ENCODE measurements at places on chromosomes 2 and 18.

DNA sequence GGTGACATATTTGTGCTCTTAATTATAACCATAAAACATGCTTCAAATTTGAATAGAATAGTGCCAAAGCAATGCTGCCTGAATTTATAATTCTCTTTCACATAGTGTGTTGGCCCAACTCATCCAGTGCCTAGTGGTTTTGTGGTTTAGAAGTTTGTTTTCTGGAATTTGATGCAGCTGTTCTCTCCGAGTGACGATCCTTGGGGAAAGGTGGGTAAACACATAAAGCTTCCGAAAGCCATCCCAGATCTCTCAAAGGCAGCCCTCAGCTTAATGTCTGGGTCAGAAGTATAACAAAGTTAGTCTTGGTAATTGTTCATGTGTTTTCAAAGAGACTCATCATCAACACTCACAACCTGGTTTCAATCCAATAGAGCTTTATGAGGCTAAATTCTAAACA, 235.6 kb upstream of the CDH2 start:
- DNase-seq = no peak

GRCh38 chr2:18265614-18266586, 294.6 kb downstream of the RDH14 start:
- no peak for DNase-seq

DNA sequence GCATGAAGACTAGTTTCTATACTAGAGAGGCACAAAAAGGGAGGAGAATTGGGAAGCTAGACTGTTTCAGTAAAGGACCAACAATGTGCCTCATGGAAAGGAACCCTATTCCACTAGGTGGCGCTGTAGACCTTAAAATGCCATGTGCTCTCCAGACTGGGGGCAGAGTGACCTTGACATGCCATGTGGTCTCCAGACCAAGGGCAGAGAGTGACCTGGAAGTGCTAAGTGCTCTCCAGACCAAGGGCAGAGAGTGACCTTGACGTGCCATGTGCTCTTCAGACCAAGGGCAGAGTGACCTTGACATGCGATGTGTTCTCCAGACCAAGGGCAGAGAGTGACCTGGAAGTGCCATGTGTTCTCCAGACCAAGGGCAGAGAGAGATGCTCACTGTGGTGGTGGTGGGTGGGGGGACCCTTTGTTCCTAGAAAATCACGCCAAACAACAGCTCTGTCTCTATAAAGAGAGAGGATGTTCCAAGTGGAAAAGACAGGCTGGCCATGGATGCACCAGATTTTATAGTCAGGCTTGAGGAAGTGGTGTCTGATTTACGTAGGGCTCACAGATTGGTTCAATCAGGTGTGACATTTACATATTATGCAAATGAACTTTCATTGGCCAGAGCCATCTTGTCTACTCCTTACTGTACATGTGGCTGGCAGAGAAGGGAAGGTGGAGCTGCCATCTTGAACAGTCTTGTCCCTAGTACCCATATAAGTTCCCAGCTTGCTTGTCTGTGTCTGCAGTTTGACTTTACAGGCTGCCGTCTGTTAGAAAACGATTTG, 344.0 kb upstream of the DDX18 start:
- no peak for DNase-seq

DNA sequence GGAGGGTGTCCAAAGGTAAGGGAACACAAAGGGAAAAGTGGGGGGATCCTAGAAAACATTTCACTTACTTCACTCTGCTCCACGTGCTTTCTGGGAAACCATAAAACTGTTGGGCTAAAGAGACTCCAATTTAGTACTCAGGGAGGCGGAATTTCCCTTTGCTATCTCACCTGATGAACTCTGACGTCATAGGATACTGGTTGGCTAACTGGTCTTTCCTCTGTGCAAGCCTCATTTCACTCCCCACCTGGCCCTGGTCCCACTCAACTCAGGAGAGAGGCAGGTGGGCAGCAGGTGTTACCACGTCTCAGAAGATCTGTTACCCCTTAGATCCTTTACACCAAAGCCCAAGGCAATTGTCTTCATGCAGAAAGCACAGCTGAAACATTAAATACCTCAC, 51.8 kb upstream of the PMAIP1 start:
- DNase-seq = no peak

DNA sequence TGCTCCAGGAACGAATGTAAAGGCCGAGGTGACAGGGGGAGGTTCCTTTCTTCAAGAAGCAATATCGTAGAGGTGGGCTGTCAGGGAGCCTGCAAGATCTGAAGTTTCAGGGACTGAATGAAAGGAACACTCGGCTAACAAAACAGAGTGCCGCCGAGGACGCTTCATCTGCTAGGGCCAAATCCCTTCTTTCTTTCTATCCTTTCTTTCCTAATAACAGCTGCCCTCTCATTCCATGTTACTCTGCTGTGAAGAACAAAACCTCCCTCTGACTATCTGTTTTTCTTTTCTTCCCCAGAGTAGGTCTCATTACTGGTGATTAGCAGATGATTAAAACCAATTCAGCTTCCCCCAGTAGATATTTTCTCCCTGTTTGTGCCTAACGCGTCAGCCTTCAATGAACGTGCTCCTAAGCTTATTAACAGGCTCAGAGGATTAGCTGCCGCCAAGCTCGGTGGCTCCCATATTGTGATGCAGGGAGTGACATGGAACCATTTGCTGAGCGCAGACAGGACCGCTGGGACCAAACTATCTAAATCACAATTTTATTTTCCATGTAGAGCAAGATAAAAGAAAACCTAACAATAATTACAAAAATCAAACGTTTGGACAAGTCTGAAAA, 414.6 kb downstream of the TMEM182 start:
- no peak for DNase-seq

GRCh38 chr2:173299764-173300163, 54.9 kb upstream of the CDCA7 start:
- no peak for DNase-seq

DNA sequence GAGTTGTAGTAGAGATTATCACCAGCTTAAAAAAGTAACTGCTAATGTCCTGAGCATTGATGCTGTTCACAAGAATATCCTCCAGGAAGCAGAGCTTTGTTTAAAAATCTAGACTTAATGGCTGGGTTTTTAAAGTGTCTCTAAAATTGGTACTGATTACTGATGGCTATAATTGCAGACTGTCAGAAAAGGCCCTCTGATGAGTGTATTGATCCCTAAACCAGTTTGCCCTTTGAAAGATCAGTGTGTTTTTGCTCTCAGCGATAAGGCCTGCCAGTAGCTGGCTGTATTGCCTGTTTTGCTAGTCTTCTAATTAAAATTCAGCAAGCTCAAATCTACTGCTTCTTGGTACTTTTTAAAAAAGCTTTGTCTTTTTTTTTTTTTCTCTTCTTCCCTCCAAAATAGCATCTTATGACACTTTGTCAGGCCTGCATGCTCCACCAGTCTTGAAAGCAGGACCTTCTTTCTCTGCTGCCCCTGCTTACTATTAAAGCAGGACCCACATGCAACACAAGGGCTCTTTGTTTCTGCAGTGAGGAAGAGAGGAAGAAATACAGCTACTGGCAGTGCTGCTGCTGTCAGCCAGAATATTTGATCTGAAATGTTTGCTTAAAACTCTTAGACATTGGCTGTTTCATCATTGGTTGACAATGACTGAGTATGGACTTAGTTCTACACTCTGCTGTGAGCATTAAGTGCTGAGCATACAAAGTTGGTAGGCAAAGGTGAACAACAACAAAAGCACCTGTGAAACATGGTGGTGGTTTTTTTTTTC, 1.8 kb downstream of the SEC11C start:
- no peak for DNase-seq

- no peak for DNase-seq
Measured at GRCh38 chr2:7242189-7242867, 325.1 kb downstream of the RNF144A start.

DNA sequence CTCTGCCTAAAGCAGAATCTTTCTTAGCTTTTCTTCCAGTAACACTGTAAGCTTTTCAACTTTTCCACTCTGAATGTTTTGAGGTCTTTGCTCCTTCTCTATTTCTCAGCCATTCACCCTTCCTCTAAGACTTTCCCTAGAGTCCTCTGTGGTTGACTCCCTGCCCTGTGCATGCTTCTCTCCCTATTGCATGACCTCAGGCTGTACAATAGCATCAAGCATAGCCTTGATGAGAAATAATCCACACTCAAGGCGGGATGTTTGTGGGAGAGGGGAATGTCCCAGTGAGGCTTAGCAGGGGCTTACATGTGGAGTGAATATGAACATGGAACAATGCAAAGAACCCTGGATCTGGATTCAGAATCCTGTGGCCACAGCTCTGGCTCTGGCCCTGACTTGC, 48.4 kb upstream of the IGFBP5 start:
- DNase-seq = no peak

DNA sequence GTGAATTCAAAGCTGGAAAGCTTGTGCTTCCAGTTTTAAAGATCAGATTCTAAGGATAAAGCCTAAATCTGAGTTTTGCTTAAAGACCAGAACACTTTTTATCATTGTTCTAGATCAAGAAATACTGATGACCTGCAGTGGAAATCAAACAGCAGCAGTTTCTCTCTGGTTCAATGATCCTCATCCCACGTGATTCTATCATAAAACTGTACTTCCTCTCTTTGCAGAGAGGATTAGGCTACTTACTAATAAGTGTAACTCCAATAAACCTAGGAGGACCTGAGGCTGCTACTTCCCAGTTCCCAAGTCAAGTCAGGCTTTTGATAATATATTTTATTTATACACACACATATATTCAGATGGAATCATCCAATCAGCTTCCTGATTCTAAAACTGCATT, 81.9 kb downstream of the TCF4 start:
- no peak for DNase-seq

DNA sequence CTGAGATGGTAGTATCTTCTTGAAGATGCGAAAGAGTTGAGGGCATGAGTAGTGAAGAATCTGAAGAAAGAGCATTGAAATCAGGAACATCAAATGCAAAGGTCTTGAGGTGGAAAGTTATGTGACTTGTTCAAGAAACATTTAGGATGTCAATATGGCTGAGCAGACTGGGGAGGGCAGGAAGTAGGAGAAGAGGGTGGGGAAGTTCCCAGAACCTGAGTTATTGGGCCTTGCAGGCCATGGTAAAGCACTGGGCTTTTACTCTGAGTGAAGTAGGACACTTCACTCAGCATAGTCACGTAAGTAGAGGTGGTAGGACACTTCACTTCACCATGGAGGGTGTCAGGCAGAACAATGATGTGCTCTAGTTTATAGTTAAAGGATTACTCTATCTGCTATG, 11.8 kb upstream of the MYL12A start:
- DNase-seq = no peak

DNA sequence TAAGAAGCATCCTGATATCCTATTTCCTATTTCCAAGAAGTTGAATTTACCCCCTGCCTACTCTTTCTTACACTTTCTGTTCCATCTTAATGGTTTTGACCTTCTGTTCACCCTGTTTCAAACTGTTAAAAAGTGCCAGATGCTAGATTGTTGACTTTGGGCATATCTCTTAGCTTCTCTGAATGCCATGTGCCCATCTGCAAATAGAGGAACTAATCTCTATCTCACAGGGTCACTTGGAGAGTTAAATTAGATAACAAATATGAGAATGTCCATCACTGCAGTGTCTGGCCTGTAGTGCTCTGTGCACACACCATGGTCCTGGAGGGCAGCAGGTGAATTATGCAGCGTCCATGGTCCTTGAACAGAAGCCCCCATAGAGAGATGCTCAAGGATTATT, 83.8 kb downstream of the LRATD1 start:
- no peak for DNase-seq

- DNase-seq = no peak
Measured at GRCh38 chr18:79508565-79509535, 113.1 kb downstream of the NFATC1 start.

- no peak for DNase-seq
Measured at GRCh38 chr18:69261406-69261805, 139.3 kb upstream of the DOK6 start.

DNA sequence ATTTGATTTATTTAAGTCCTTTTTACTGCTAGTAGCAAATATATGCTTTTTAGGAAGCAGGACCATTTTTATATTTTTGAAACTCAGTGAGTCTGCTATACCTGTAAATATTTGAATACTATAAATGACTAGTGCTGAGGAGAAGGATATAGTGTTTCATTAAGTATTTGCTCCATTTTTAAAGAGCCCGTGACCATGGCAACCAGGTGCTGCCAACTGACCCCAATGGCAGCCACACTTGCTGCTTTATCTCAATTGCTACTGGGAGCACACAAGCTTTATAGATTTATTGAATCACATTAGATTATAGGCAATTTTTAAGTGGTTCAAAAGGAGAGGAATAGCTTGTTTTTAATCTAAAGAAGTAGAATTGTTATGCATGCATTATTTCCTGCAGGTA, 142.0 kb downstream of the SCG2 start:
- DNase-seq = no peak

GRCh38 chr2:33158482-33159003, 211.8 kb downstream of the LTBP1 start:
- no peak for DNase-seq

- DNase-seq = no peak
Measured at GRCh38 chr18:42707080-42707479, 408.4 kb downstream of the RIT2 start.

DNA sequence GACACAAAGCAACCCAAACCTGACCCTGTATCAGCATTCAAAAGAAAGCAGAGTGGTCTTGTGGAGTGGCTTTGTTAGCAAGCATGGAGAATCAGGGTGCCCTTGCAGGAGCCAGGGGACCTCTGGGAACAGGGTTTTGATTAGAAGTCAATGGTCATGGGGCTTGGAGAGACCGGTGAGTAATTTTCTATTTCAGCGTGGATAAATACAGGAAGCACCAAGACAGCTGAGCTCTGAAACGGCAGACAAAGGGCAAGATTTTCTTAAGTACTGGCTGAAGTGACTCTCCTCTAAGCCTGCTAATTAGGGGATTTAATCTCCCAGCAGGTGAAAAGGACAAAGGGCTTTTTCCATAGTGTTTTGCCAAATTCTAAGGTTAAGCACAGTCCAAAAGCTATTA, 78.0 kb upstream of the GAREM1 start:
- no peak for DNase-seq

DNA sequence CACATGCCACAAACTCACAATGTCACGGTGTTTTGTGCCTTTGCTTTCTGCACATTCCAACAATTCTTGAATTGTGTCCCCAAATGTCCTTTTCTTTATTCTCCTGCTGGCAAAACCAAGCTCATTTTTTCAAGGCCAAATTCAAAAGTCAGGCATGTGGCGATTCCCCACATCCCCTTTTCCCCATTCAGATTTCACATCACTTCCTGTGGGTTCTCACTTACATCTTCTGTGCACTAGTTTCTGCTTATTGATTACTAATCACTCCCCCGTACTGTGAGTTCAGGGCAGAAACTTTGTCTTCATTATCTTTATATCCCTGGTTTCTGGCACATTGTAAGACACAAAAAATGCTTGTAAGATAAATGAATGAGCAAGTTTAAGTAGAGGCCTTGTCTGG, 69.2 kb downstream of the AP1S3 start:
- DNase-seq = no peak

Data from T-helper 22 cell (primary cell).